ENCODE measurements at places on chromosomes 1 and 21.

- no peak for DNase-seq
Measured at GRCh38 chr1:208213786-208214185, 30.4 kb downstream of the PLXNA2 start.

GRCh38 chr1:152034654-152035538 is 1.9 kb downstream of the S100A11 start:
- peak; percentile 93 for DNase-seq

- no peak for DNase-seq
Measured at GRCh38 chr1:243253926-243254232, 1.2 kb downstream of the CEP170 start.

- no peak for DNase-seq
Measured at GRCh38 chr21:46613391-46613790, 8.5 kb upstream of the S100B start.

DNA sequence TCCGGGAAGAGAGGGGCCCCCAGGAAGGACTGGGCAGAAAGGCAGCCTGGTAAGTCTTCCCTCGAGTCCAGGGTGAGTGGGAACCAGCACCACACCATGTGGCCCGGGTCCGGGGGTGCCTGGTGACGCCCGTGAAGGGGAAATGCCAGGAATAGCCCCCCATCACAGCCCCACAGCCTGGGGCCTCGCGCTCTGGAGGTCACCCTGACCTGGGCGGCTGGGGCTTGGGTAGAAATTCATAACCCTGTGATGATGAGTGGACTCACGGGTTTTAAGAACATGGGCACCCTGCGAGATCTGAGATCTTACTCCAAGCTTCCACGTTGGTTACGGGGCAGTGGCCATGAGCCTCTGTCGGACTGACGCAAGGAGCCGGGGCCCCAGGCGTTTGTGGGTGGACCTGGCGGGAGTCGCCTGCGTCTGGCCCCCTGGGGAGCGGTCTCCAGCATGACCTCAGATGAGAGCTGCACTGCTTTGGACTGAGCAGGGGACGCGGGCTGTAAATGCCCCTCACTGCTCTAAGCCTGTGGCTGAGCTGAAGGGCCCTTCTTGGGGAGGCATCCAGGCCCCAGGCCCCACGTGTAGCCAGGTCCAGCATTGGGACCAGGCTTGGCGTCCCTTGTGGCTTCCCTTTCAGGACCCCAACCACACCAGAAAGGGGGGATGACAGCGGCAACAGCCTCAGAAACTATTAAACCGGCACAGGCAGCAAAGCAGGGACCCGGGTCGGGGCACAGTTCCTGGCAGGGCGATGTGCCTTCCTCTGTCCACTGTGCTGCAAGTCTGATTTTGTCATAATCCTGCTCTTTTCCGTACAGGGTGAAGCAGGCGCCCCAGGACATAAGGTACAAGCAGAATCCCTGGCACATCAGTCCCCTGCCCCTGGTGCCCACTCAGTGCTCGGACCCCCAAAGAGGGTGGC is 60.0 kb downstream of the SLC19A1 start:
- no peak for DNase-seq

DNA sequence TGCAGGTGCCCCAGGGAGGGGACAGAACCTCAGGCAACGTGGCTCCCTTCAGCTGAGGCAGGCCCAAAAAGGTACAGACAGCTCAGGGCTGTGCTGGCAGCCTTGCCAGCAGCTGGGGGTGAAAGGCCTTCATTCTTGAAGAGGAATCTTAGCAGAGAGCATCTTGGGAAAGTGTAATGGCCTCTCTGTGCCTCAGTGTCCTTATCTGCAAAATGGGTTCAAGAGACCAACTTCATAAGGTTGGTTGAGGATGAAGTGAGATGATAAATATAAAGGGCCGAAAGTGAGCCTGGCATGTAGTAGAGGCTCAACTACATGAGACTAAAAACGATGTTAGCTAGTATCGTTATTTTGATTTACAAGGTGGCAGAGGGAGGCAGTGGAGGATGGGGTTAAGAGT is 26.2 kb downstream of the TMCO4 start:
- no peak for DNase-seq

GRCh38 chr1:114250683-114251572 is 97.3 kb upstream of the SYT6 start:
- DNase-seq: no peak

GRCh38 chr1:156766298-156767100 is 836 bp upstream of the PRCC start:
- no peak for DNase-seq

GRCh38 chr1:147243228-147243685 is 773 bp downstream of the CHD1L start:
- DNase-seq: no peak

DNA sequence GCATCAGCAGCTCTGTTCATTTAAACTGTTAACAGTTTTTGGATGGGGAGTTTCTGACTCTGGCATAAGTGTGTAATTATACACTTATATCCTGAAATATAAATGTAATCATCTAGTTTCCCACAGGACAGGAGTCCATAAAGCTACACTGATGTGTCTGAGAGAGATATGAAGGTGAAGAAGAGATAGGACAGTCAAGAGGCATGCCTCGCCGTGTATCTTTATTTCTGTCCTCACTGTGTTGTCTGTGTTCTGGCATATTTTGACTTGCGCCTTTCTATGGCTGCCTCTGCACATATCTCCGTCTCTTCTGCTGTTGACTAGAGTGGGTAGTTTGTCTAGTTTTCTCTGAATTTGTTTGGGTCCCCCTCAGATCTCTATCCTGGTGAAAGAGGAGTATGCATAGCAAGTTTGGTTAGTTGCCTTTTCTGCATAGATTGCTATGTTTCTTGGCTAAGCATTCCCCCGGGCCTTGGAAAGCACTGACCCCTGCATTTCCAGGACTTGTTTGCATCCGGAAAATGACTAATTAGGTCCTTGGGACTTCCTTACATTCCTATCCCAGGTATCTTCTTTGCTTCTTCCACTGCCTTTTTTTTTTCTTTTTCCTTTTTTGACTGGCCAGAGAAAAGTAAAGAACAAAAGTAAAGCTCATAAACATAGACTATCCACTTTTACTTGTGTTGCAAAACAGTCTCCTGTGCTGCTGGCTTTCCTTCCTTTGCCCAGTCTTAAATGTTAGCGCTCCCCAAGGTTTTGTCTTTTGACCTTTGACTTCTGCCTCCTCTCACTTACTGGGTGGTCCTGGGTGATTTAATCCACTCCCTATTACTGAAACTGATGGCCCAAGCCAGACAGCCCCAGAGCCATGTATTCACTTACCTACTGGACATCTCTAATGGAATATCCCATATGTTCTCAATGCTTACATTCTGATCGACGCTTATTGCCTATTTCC is 27.6 kb upstream of the CNN3 start:
- no peak for DNase-seq

DNA sequence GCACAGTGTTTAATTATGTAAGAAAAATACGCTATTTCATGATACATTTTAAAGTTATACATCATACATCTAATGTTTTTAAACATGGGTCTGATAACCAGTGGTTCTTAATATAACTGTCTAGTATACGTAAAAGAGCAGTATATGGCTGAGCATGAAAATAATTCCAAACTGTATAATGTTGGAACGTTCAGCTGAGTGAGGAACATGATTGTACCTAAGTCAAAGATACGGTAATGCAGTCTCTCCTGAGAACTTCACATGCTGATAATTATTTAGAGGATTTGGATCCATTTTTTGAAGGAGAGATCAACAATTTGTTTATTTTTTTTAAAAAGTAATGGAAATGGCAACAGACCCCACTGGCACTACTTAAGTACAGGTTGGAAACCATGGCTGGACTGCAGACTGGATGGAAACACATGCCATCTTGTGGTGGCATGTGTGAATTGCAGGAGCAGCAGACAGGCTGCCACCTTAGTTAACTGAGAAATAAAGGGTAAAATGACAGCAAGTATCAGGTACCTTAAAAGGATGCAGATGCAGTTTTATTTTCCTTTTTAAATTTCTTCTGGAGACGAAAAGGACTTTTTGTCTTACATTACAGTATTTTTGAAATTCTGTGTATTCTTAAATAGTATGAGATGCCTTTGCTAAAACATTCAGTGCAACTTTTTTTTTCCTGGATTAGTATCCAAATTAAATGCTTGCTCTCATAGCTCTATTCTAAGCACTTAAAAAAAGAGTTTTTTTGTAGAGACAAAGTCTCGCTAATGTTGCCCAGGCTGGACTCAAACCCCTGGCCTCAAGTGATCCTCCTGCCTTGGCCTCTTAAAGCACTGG is 73.8 kb downstream of the MTR start:
- DNase-seq: peak; percentile 49

- peak; percentile 70 for DNase-seq
Measured at GRCh38 chr1:51192213-51192843, 43.7 kb upstream of the RNF11 start.

- DNase-seq: no peak
Measured at GRCh38 chr1:90712915-90713730, 4.0 kb downstream of the BARHL2 start.

DNA sequence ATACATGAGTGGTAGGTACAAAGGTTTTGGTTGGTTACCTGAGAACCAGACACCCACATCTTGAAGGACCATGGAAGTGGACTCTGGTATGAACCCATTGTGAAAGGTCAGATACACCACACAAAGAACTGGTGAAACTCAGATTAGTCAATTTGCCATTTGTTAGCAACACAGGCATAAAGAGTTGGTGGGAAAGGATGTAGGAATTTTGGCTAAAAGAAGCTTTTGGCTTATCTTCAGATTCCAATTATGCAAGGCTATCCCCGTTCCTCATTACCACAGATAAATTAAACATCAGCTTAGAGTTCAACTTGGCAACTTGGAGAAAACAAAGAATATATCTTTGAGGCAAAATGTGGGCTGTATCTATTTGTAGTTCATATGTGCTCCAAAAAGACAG is 87.0 kb upstream of the IRF2BP2 start:
- DNase-seq: no peak

- peak; percentile 7 for DNase-seq
Measured at GRCh38 chr1:82778612-82779011, 977.9 kb downstream of the ADGRL2 start.
